ENCODE measurements at places on chromosomes 5 and 9.

GRCh38 chr9:128136816-128137793 lies 9.6 kb upstream of the PTGES2 start:
- DNase-seq = no peak

GRCh38 chr9:89377411-89377810 lies 59.1 kb downstream of the SECISBP2 start:
- DNase-seq = no peak

DNA sequence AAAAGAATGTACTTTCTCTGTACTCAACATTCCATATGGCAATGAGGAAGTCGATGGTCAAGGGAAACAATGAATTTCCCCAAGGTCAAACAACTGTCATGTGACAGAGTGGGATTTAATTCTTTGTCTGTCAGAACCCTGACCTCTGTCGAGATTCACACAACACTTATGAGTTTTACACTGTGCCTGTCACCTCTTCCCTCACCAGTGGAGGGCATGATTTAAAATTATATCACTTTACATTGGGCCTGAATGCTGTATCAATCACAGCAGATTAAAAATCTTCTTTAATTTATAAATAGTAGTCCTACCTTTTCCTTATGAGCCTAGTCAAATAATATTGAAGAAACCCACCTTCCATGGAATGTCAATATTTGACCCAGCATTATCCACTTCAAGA lies 276.7 kb downstream of the CDH10 start:
- no peak for DNase-seq

GRCh38 chr5:160685695-160686094 lies 166.3 kb downstream of the ATP10B start:
- no peak for DNase-seq

GRCh38 chr9:127809002-127809539 lies 6.4 kb downstream of the FPGS start:
- no peak for DNase-seq

DNA sequence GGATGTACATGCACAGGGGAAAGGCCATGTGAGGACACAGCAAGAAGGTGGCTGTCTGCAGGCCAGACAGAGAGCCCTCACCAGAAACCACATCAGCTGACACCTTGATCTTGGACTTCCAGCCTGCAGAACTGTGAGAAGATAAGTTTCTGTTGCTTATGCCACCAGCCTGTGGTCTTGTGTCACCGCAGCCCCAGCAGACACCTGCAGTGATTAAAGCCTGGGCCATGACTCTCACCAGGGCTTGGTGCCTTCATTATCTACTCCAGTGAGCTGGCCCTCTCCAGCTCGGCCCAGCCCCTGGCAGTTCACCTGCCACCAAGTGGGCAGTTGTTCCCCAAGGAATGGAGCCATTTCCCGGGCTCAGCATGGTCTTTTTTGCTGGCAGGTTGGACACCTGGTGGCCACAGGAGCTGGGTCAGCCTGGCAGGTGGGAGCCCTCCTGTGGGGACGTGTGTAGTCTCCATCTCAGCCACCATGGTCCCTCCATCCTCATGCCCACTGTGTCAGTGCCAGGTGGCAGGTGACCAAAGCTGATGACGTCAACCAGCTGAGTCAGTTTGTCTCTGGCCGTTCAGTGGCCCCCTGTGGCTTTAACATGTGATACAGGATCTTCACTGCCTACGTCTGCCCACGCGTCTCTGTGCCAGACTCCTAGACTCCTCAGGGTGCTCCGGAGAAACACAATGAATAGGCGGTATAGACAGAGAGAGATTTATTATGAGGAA lies 99.9 kb upstream of the PPP1R26 start:
- DNase-seq = no peak

- no peak for DNase-seq
Measured at GRCh38 chr5:93990504-93991070, 249.2 kb upstream of the POU5F2 start.

DNA sequence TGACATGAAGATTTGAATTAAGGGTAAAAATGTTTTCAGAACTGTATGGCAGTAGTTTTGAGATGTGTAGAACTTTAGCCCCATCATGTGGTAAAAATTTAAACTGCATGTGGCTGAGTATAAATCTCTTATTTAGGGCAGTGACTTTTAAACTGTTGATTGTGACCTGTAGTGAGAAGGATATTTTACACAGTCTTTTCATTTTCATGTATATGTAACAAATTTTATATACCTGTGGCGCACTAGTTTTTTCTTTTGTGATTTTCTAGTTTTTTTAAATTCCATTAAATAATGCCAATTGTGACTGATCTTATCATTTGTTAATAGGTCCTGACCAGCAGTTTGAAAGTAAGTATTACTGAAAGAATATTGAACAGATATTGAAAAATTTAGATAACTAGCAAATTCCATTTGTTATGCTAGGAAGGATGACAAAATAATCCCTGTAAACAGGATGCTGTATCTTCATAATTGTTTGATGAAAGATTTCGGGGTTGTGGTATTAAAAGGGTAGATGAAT lies 47.2 kb downstream of the GPBP1 start:
- DNase-seq = peak; percentile 66

DNA sequence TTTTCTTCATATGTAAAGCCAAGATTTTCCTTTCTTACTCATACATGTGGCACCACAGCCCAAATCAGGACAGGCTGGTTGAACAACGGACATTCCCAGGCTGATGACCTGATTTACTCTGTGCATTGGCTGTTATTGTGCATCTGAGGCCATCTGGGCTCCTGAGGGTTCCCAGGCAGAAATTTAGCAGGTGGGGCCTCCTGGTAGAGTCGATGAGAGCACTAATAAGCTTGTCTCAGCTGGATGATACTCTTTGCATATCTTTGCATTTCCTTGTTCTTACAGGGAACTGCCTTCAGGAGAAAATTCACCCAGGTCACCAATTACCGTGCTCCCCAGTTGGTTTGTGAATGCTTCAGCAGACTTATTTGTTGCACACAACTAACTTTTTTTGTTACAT lies 605.1 kb downstream of the ELAVL2 start:
- DNase-seq = no peak

- DNase-seq = no peak
Measured at GRCh38 chr9:69198521-69199220, 24.6 kb downstream of the TJP2 start.

GRCh38 chr9:94161673-94162072 lies 77.4 kb downstream of the PTPDC1 start:
- no peak for DNase-seq

- no peak for DNase-seq
Measured at GRCh38 chr5:114504560-114504959, 142.7 kb downstream of the KCNN2 start.

DNA sequence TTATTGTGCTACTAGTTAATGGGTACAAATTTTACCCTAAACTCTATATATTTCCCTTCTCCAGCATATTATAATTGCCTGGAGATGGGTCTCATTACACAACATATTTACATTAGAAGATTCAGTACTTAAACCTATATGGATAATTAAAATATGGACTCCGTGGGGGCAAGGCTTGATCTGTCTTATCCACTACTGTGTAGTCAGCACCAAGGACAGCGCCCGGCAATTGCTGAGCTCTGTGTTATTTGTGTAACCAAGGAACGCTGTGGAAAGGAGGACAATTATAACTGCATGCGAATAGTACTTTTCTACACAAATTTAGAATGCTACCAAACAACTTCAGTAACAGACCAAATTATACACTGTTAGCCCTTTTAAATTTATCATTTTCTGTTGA lies 77.7 kb downstream of the DNAH5 start:
- no peak for DNase-seq

- DNase-seq = no peak
Measured at GRCh38 chr9:124455820-124456219, 5.6 kb downstream of the ADGRD2 start.

- DNase-seq = no peak
Measured at GRCh38 chr9:3647652-3648051, 121.9 kb upstream of the RFX3 start.

DNA sequence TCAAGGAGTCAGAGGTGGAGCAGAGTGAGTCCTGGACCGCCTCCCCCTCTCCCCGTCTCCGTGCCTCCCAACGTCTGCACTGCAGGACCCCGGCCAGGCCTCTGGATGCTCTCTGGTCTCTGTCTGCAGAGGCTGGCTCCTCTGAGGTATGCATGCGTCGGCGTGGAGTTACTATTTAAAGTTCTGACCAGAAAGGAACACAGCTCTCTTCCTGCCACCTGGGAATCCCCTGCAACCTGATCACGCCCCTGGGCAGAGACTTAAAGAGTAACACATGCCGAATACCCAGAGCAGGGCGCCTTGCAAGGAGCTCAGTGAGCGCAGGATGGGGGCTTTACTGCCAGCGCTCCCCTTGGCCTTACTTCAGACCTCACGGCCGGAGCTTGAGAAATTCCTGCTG lies 16.0 kb downstream of the ANXA6 start:
- DNase-seq = peak; percentile 46

- DNase-seq = no peak
Measured at GRCh38 chr9:9817176-9817575, 795.6 kb downstream of the PTPRD start.

GRCh38 chr5:170159101-170159698 lies 53.5 kb downstream of the FOXI1 start:
- no peak for DNase-seq

- no peak for DNase-seq
Measured at GRCh38 chr5:42840842-42841567, 29.3 kb upstream of the SELENOP start.

DNA sequence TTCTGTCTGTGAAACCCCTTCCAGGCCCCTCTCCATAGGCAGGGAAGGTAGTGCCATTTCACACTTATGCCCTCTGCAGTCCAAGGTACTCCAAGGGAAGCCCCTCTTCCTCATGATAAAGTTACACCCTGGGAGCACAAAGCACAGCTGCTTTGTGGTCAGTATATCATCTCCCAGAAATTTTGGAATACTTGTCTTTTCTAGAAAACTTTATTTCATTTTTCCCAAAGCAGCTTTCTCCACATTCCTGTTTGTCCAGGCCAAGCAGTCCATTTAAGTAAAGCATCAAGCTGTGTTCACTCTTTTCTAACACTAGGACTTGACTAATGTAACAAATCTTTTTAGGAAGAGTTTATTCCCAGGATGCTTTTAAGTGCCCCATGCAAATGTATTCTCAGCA lies 371.8 kb upstream of the RGMB start:
- no peak for DNase-seq

DNA sequence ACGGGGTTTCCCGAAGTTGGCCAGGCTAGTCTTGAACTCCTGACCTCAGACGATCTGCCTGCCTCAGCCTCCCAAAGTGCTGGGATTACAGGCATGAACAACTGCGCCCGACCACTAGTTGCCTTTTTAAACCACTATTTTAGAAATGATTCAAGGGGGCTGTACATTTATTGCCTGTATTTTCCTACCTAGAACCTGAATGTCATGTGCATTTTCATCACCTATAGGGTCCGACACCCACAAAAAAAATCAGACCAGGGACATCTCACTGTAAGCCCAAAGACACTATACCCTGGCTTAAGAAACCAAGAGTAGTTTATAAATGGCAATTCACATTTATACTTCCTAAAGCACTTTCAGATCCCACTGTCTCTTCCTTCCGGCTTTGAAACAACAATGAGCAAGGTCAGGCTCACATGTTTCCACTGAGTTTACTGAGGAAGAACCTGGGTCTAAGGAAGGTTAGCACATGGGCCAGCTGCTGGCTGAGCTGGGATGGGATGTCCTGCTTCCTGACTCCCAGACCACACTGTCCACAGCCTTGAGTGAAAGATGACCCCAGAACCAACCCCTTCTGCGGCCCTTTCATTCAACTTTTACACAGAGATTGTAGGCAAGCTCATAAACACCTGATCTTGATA lies 87.3 kb downstream of the SERINC5 start:
- DNase-seq = no peak

GRCh38 chr5:33513462-33514185 lies 72.9 kb downstream of the TARS1 start:
- DNase-seq = no peak

- DNase-seq = no peak
Measured at GRCh38 chr5:171571663-171572062, 152.2 kb downstream of the FGF18 start.
